ENCODE measurements at places on chromosomes 2 and 18.

DNA sequence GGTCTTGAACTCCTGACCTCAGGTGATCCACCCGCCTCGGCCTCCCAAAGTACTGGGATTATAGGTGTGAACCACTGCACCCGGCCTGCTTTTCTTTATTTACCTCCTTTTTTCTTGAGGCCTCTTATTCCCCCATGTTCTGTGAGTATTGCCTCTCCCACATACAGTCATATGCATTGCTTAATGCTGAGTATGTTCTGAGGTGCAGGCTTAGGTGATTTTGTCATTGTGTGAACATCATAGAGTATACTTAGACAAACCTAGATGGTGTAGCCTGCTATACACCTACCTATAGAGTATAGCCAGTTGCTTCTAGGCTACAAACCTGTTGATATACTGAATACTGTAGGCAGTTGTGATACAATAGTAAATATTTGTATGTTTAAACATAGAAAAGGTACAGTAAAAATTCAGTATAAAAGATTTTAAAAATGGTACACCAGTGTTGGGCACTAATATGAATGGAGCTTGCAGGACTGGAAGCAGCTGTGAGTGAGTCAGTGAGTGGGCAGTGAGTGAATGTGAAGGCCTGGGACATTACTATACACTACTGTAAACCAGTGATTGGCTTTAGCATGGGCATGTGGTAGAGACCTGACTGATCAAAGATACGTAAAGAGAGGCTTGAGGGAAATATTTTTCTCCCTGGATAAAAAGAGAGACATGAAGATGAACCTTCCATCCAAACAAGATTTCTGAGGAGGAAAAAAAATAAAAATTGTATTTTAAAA is 17.6 kb downstream of the SLC39A10 start:
- H3K27ac ChIP-seq: no peak overlapping the region
- no peak overlapping the region for H3K4me3 ChIP-seq
- no peak for DNase-seq

DNA sequence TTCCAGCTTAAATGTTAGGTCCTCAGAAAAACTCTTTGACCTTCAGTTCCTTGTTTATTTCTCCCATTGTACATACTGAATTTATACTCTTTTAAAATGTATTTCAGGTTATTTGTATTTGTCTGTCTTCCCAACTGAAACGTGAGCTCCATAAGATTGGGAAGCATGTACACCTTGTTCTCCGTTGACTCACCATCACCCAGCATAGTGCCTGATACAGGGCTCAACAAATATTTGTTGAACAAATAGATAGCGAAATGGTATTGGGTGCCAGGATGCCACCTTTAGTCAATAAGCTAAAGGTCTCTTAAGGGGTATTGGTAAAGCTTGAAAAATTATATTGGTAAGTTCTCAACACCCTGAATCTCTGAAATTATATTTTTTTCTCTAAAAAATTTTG is 1841.3 kb upstream of the CELF4 start:
- no peak overlapping the region for H3K27ac ChIP-seq
- H3K4me1 ChIP-seq: no peaks in the 10 kb centered on the region
- no peak for DNase-seq
- H3K27me3 ChIP-seq: no peaks in the 10 kb centered on the region
- no peak overlapping the region for H3K4me3 ChIP-seq

- no peaks in the 10 kb centered on the region for H3K36me3 ChIP-seq
- peaks cover 3% of the 10 kb centered on the region for H3K4me1 ChIP-seq
- no peak overlapping the region for H3K27ac ChIP-seq
- H3K27me3 ChIP-seq: no peaks in the 10 kb centered on the region
- DNase-seq: no peak
- no peak overlapping the region for H3K4me3 ChIP-seq
These were observed 105.6 kb upstream of the NDUFV2 start for GRCh38 chr18:8996771-8997432.

DNA sequence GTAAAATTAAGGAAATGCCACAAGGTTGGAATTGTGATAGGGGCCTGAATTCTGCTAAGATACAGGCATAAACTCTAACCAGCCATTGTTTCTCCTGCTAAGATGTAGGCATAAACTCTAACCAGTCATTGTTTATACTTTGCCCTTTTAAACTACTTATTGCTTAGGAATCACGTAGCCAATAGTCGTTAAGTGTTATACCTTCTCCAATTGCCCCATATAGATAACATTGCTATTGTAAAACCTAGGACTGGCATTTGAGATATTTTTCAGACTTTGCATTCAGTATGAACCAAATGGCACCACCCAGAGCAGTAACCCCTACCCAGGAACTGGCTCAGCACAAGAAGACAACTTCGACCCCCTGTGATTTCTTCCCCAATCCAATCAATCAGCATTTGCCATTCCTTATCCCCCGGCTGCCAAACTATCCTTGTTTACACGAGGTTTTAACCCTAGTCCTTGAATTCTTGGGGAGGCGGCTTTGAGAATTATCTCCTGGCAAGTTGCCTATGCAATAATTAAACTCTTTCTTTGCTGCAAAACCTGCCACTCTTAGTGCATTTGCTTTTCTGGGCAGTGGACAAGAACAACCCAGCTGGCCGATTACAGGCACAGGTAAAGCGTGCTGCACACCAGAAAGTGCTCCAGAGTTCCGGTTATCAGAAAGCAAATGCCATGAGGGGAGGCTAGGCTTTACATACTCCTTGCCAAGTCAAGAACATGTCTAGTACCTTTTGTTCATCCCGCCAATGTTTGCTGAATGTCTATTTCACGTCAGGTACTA is 167.6 kb downstream of the LAMA1 start:
- no peaks in the 10 kb centered on the region for H3K27me3 ChIP-seq
- H3K4me3 ChIP-seq: no peak overlapping the region
